ENCODE measurements at places on chromosomes 4 and X. TPM values are rescaled to one million over a fixed set of nuclear protein-coding genes. Genes with fewer than 3 reads are reported as not detected.

DCHS2 gene
- polyA plus RNA-seq: 8.4 TPM

CPZ gene
- 18.9 TPM for polyA plus RNA-seq

VSIG1 gene
- 1.1 TPM for polyA plus RNA-seq

SLC6A8 gene
- 56.6 TPM for polyA plus RNA-seq

EIF4E gene
- polyA plus RNA-seq: 150 TPM

ENAM gene
- 5.1 TPM for polyA plus RNA-seq

CLTRN gene
- polyA plus RNA-seq: 21.4 TPM

KLHL13 gene
- polyA plus RNA-seq: 93.9 TPM

PCDH18 gene
- polyA plus RNA-seq: 167 TPM

MUC7 gene
- 0.08 TPM for polyA plus RNA-seq

PALLD gene
- polyA plus RNA-seq: 203 TPM

SOD3 gene
- polyA plus RNA-seq: 7.7 TPM

ACE2 gene
- polyA plus RNA-seq: 55.0 TPM

SNCA gene
- polyA plus RNA-seq: 53.9 TPM

POLN gene
- polyA plus RNA-seq: 6.6 TPM

ZAR1 gene
- not detected for polyA plus RNA-seq

GRIA3 gene
- 2.6 TPM for polyA plus RNA-seq

SMIM10L2A gene
- polyA plus RNA-seq: 10.4 TPM

STK32B gene
- 11.1 TPM for polyA plus RNA-seq

PABPC1L2A gene
- not detected for polyA plus RNA-seq

SLC9B1 gene
- polyA plus RNA-seq: 3.4 TPM

SCRG1 gene
- 0.45 TPM for polyA plus RNA-seq

PWWP3B gene
- polyA plus RNA-seq: 3.3 TPM

Data from left kidney (tissue), 8 donors.